ENCODE measurements at places on chromosomes 5 and 9. TPM values are rescaled to one million over a fixed set of nuclear protein-coding genes. Genes with fewer than 3 reads are reported as not detected.

The GRXCR2 gene
- not detected for total RNA-seq

The SARDH gene
- 8.8 TPM for total RNA-seq

DNA sequence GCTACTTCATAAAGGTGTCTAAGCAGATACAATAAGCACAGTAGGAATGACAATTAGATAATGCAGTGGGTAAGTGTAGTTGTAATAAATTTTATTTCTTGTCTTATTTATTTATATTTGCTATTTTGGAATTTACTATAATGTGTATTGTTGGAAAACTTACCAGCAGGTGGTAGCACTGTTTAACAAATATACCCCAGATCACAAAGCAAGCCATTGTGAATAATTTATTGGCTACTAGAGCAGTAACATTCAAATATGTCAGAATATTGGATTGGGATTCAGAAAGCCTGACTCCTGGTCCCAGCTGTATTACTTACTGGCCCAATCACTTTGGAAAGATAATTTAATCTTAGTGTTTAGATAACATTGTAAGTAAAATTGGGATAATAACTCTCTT is 78.0 kb downstream of the ISOC1 start:
- H3K4me1 ChIP-seq: no peaks in the 10 kb centered on the region
- H3K27me3 ChIP-seq: no peaks in the 10 kb centered on the region
- H3K36me3 ChIP-seq: no peaks in the 10 kb centered on the region
- no peak overlapping the region for H3K4me3 ChIP-seq
- DNase-seq: no peak

The MYOZ3 gene
- total RNA-seq: not detected

The SPATA31E1 gene
- not detected for total RNA-seq

The LCP2 gene
- 394 TPM for total RNA-seq

- H3K27me3 ChIP-seq: no peaks in the 10 kb centered on the region
- no peak overlapping the region for H3K27ac ChIP-seq
- no peaks in the 10 kb centered on the region for H3K36me3 ChIP-seq
- peak; percentile 48 for DNase-seq
- H3K4me1 ChIP-seq: peaks cover 3% of the 10 kb centered on the region
These were observed 219.7 kb upstream of the CD180 start for GRCh38 chr5:67416133-67416937.

- H3K27ac ChIP-seq: no peak overlapping the region
- H3K27me3 ChIP-seq: peaks cover 21% of the 10 kb centered on the region
- DNase-seq: no peak
These were observed 45.6 kb upstream of the SPTLC1 start for GRCh38 chr9:92160786-92161185.

GRCh38 chr5:137263371-137264005 is 235.6 kb downstream of the SPOCK1 start:
- H3K36me3 ChIP-seq: no peaks in the 10 kb centered on the region
- no peaks in the 10 kb centered on the region for H3K4me1 ChIP-seq
- no peaks in the 10 kb centered on the region for H3K27me3 ChIP-seq
- no peak for DNase-seq
- no peak overlapping the region for H3K27ac ChIP-seq

GRCh38 chr5:100775533-100775855 is 127.6 kb downstream of the ST8SIA4 start:
- peaks cover 11% of the 10 kb centered on the region for H3K4me1 ChIP-seq
- H3K4me3 ChIP-seq: no peak overlapping the region

The CCDC69 gene
- total RNA-seq: 112 TPM
